ENCODE measurements at places on chromosomes 7 and 10. TPM values are rescaled to one million over a fixed set of nuclear protein-coding genes. Genes with fewer than 3 reads are reported as not detected.

The ZNF277 gene
- 45.3 TPM for total RNA-seq

GRCh38 chr10:79084012-79084971, 15.5 kb downstream of the ZMIZ1 start:
- DNase-seq: peak; percentile 97

- no peak for DNase-seq
Observed at GRCh38 chr7:90347759-90348158, 1.2 kb downstream of the GTPBP10 start.

The AHCYL2 gene
- total RNA-seq: 6.5 TPM

GRCh38 chr10:119140603-119141245, 24.8 kb downstream of the SFXN4 start:
- no peak for DNase-seq

The IKZF1 gene
- under 0.01 TPM for total RNA-seq

The TAS2R3 gene
- total RNA-seq: 0.44 TPM

DNA sequence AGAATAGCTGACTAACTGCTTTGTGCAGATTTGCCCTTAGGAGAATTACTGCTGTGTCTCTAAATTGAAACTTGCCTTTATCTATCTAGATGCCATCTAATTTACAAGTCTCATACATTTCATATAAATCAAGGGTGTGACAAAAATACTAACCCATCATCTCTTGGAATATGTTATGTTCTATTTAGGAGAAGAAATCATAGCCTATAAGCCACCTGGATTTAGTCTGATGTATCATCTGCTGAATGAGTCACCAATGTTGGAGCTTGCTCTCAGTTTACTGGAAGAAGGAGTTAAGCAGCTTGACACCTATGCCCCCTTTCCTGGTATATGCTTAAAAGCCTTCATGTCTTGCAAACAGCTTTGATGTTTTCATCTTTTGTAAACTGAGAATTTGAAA, 43.5 kb downstream of the NUP205 start:
- no peak for DNase-seq
